GM18507 (cell line): ENCODE measurements at places on chromosomes 12 and 14.

GRCh38 chr14:75310295-75311111 lies 31.9 kb downstream of the FOS start:
- no peak for DNase-seq

DNA sequence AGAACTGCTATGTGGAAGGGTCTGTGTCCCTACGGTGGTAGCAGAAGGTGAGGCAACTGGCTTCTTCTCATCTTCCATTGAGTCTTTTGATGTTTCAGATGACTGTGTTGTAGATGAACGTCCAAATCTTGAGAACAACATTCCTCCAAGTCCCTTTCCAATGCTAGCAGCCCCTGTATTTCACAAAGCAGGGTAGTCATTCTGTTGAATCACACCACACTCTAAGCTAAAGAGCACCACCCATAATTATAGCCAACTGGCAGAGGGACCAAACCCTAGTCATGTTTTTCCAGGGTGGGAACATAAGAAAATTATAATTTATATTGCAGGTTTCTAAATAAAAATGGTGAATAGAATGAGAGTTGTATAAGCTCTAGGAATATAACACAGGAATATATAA lies 98.7 kb downstream of the DDHD1 start:
- no peak for DNase-seq

DNA sequence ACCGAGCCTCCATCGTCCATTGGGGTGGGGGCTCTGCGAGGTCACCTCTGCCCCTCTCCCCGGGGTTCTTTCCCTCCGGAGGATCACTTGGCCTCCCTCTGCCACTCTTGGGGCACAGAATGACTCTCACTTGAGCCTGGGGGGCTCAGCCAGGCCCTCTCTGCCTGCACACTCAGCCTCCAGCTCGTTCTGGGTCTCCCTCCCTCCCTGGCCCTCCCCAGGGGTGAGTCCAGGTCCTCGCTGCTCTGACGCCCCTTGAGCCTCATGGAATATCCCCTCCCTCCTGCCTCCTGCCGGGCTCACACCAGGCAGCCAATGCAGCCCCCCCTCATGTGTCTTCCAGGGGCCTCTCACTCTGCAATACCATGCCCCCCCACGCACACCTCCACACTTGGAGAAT lies 17.7 kb upstream of the SFSWAP start:
- no peak for DNase-seq

GRCh38 chr12:3004655-3005565 lies 45.7 kb downstream of the TEAD4 start:
- no peak for DNase-seq

DNA sequence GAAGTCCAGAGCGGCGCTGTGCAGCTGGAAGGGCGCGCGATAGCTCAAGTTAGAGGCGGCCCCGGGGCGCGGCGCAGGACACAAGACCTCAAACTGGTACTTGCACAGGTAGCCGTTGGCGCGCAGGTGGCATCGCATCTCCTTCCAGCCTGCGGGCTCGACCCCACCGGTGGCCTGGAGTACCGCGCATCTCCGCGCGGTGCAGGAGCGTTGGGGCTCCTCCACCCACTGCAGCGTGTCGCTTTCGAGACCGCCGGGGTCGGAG lies 553 bp downstream of the CLEC14A start:
- DNase-seq, result no peak

DNA sequence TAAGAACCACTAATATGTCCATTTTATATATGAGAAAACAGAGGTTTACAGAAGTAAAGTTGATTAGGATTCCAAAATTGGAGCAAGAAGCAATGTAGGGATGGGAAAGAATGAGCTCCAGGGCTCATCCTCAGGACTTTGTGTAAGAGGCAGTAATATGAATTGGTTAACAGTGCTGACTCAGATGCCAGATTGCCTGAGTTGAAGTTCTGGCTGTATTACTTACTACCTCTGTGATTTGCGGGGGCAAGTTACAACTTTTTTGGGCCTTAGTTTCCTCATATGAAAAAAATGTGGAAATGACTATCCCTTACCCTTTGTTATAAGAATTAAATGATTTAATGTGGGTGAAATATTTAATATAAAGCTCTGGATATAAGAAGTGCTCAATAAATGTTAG lies 35.1 kb upstream of the PPP2R5E start:
- DNase-seq, result no peak

DNA sequence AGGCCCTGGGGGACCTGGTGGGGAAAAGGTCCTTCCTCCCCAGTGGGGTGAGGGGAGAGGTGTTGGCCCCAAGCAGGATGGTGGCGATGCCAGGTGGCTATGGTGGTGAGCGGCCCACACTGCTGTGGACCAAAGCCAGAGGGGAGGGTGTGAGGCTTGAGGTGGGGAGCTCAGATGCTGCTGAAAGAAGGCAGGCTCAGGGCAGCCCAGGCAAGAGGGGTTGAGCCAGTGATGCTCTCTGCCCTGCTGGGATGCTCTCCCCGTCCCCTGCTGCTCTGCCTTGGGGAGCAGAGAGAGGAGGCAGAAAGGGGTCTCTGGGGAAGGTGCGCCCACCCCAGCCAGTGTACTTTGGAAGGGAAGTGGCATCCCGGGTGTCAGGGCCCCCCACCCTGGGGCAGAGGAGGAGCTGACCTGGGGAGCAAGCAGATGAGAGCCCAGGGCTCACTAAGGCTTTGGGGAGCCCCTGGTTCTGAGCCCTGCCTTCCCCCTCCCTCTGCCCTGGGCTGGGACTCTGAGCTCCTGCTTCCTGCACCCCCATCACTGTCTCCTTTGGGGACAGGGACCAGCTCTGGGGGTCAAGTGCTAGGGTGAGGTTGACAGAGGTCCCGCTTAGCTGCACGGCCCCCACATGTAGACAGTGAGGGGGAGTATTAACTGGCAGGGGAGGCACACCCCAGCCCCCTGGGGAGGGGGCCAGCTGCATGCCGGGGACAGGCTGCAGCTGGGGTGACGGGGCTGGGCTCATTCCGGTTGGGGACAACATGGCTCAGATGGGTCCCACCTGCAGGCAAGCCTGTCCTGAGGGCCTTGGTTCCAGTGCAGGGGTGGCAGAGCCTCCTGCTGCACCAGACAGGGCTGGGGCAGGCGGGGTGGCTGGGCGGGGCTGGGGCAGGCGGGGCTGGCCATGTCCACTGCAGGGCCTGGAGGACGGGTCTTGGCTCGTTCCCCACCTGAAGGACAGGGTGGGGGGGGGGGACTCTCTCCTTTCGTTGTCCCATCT lies 124.4 kb downstream of the KIF26A start:
- no peak for DNase-seq

DNA sequence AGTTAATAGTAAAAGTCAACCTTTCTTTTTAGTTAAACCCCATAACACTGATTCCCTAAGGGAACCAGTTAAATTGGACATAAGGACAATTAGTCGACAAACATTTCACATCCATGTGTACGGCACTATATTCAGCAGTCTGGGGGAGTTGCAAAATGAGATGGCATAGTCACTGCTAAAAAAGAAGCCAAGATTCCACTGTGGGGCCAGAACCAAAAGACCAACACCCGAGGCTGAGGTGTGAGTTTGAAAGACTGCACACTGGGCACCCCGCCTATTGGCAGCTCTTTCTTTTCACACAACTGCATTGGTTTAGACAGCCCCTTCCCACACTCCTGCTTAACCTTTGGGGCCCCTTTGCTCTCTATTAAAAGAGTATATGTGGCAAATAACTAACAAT lies 16.7 kb downstream of the SETD3 start:
- no peak for DNase-seq

GRCh38 chr12:38850461-38850860 lies 54.9 kb downstream of the CPNE8 start:
- no peak for DNase-seq

DNA sequence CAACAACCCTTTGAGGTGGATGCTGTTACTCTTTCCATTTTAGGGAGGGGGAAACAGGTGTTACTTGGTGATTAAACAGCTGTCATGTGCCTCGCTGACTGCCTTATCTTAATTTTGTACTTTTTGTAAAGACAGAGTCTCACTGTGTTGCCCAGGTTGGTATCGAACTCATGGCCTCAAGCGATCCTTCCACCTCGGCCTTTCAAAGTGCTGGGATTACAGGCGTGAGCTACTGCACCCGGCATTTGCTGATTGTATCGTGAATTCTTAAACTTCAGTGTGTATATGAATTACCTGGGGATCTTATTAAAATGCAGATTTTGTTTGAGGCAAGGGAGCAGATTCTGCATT lies 659 bp downstream of the PSMD9 start:
- DNase-seq, result no peak

DNA sequence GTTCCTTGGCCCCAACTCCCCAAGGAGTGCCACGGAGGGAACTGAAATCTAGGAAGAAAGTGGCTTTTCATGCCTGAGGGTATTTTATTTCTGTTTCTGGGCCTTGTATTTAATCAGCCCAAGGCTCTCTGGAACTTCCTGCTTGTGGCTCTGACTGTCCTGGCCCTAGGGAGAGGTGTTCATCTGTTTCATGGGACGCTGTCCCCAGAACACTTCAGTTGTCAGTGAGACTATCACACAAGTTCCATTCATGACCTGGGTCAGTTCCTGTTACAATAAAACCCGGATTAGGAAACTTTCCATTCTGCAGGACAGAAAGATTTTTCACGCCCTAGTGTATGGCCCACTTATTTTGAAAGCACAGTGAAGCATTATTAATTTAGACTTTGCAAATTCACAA lies 18.5 kb upstream of the TC2N start:
- DNase-seq, result no peak

DNA sequence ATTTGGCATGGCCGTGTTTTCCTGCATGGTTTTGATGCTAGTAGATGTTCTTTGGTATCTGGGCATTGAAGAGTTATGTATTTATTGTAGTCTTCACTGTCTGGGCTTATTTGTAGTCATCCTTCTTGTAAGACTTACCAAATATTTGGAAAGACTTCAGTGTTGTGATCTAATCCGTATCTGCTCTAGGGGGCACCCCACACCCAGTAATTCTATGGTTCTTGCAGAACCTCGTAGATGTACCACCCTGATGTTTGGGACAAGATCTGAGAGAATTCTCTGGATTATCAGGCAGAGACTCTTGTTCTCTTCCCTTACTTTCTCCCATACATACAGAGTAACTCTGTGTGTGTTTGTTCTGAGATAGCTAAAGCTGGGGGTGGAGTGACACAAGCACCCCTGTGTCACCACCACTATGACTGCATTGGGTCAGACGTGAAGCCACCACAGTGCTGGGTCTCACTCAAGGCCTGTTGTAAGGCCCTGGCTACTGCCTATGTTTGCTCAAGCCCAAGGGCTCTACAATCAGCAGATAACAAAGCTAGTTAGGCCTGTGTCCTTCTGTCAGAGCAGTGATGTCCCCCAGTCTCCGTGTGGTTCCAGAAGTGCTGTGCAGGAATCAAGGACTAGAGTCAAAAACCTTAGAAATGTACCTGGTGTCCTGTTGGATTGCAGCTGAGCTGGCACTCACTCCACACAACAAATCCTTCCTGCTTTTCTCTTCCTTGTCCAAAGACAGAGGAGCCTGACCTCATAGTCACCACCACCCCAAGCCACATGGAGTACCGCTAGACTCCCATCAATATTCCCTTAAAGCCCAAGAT lies 9.6 kb downstream of the RDH16 start:
- DNase-seq, result no peak

- no peak for DNase-seq
These were observed 708.5 kb downstream of the C12orf50 start for GRCh38 chr12:87320724-87321123.

GRCh38 chr12:96186607-96187301 lies 7.4 kb upstream of the ELK3 start:
- DNase-seq, result no peak

- no peak for DNase-seq
These were observed 1.3 kb downstream of the BBS10 start for GRCh38 chr12:76346798-76347420.

DNA sequence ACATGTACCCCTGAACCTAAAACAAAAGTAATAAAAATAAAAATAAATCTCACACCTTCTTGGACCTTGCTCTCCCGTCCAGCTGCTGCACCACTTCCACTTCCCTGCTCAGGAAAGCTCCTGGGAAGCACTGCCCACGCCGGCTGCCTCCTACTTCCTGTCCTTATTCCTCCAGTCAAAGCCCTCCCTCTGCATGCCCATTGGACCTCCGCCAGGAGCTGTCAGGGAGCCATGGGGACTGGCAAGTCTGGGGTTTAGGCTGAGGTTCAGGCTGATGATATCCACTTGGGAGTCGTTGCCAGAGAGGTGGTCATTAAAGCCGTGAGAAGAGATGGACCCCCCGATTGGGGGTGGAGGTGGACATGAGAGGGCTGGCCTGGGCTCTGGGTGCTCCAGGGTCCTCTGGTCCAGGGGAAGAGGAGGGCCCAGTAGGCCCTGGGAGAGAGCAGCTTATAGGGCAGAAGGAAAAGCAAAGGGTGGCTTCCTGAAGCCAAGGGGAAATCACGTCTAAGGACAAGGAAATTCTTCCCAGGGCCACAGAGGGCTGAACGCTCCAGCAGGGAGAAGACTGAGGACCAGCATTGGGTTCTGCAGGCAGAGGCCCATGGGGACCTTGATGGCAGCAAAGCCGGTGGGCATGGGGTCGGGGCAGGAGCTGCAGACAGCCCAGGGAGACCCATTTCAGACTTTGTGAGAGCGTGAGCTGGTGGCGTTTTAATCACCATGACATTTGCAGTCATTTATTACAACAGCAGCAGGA lies 78.7 kb downstream of the FZD10 start:
- no peak for DNase-seq

GRCh38 chr12:87597114-87597513 lies 432.1 kb downstream of the C12orf50 start:
- DNase-seq, result no peak

- no peak for DNase-seq
These were observed 298.1 kb upstream of the SYT1 start for GRCh38 chr12:78566456-78566855.

- no peak for DNase-seq
These were observed 373.4 kb downstream of the TMEM121 start for GRCh38 chr14:105899657-105900397.

GRCh38 chr12:42396473-42397259 lies 70.7 kb downstream of the PPHLN1 start:
- DNase-seq, result no peak

GRCh38 chr12:104790296-104791125 lies 167.6 kb downstream of the SLC41A2 start:
- peak; percentile 12 for DNase-seq

DNA sequence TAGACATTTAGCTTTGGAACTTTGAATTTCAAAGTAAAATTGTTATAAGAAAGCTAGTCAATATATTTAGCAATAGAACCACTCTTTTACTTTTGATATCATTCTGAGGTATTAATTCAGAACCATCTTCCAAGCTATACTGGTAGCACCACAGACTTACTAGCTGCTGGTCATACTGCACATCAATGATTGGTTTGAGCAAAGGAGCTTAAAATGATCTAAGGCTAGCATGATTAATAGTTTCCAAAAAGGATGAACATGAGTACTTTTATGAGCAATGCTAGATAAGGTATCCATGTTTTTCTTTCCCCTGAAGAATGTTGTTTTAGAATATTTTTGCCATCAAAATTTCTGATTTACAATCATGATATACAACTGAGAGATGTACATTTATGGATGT lies 17.2 kb downstream of the CNIH1 start:
- DNase-seq, result no peak

- DNase-seq, result no peak
These were observed 211.9 kb upstream of the FAR2 start for GRCh38 chr12:28937196-28937595.
